ENCODE measurements at places on chromosomes 6 and 20. TPM values are rescaled to one million over a fixed set of nuclear protein-coding genes. Genes with fewer than 3 reads are reported as not detected.

Gene MCM3
- total RNA-seq = 19.4 TPM

Gene RAD21L1
- not detected for total RNA-seq

Gene WFDC11
- total RNA-seq = not detected

Gene TFAP2D
- not detected for total RNA-seq

Gene HLA-DQA2
- not detected for total RNA-seq

Gene FILIP1
- total RNA-seq = under 0.01 TPM

Gene LINC00237
- total RNA-seq = not detected

Gene ZNF831
- not detected for total RNA-seq

DNA sequence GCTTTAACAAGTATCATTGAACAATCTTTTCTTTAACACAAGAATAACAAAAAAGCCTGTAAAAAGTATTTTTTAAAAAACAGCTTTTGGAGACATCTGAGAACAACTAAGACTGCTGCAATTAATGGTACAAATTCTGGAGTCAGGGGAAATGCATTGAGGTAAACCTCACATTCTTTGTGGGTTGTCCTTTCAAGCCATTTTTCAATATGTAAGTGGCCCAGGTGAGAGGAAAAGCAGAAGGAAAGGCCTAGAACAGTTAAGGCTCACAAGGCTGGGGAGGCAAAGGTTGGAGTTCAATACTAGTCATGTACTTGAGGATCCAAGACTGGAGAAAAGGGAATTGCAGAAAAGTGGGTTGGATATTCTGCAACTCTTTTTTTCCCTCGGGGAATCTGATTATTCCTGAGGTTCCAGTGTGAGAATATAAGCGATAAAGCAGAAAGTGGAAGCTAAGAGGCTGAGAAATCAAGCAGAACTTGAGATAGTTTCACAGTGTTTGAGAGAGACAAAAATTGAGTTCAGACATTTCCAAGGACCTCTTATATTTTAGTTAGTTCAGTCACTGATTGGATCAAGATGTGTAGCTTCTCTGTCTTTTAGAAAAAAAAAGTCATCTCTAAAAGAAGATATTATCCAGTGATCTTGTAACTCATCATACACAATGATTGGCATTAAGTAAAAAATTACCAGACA lies 25.0 kb upstream of the TXLNB start:
- H3K4me3 ChIP-seq = no peak overlapping the region
- H3K4me1 ChIP-seq = no peaks in the 10 kb centered on the region
- no peaks in the 10 kb centered on the region for H3K27me3 ChIP-seq

- no peak for DNase-seq
- peaks cover 5% of the 10 kb centered on the region for H3K4me1 ChIP-seq
- H3K4me3 ChIP-seq = peak overlapping the region; percentile 72
- no peaks in the 10 kb centered on the region for H3K36me3 ChIP-seq
- H3K27me3 ChIP-seq = no peaks in the 10 kb centered on the region
Measured at GRCh38 chr6:146857980-146858347, 259.2 kb downstream of the ADGB start.

- no peak overlapping the region for H3K4me3 ChIP-seq
- no peaks in the 10 kb centered on the region for H3K27me3 ChIP-seq
- DNase-seq = no peak
- no peak overlapping the region for H3K27ac ChIP-seq
- no peaks in the 10 kb centered on the region for H3K36me3 ChIP-seq
Measured at GRCh38 chr6:93105907-93106306, 313.5 kb downstream of the EPHA7 start.

DNA sequence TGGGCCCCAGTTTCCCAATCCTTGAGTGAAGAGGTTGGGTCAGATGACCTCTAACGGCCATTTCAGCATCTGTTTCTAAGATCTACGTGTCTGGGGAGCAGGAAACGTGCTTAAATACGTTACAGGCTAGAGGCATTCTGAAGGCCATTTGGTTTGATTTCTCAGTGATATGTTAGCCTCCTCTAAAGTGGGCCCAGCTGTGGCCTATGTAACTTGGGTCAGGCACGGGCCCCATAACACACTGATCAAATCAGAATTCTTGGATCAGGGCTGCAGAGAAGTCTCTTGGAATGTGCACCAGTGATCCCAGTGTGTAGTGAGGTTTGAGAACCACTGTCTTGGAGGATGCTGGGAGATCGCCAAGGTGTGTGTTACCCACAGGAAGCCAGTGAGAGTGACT lies 36.1 kb upstream of the TGM3 start:
- H3K27me3 ChIP-seq = peaks cover 9% of the 10 kb centered on the region
- no peaks in the 10 kb centered on the region for H3K36me3 ChIP-seq
- DNase-seq = no peak
- H3K4me1 ChIP-seq = no peaks in the 10 kb centered on the region

GRCh38 chr20:37154684-37155298 lies 24.3 kb upstream of the RPN2 start:
- H3K4me3 ChIP-seq = no peak overlapping the region
- DNase-seq = no peak
- H3K27ac ChIP-seq = no peak overlapping the region
- H3K27me3 ChIP-seq = no peaks in the 10 kb centered on the region

GRCh38 chr6:36929607-36930006 lies 24.9 kb upstream of the PI16 start:
- DNase-seq = peak; percentile 83
- H3K36me3 ChIP-seq = peaks cover 13% of the 10 kb centered on the region
- H3K27me3 ChIP-seq = no peaks in the 10 kb centered on the region
- no peak overlapping the region for H3K4me3 ChIP-seq
- H3K27ac ChIP-seq = no peak overlapping the region
- peaks cover 31% of the 10 kb centered on the region for H3K4me1 ChIP-seq

DNA sequence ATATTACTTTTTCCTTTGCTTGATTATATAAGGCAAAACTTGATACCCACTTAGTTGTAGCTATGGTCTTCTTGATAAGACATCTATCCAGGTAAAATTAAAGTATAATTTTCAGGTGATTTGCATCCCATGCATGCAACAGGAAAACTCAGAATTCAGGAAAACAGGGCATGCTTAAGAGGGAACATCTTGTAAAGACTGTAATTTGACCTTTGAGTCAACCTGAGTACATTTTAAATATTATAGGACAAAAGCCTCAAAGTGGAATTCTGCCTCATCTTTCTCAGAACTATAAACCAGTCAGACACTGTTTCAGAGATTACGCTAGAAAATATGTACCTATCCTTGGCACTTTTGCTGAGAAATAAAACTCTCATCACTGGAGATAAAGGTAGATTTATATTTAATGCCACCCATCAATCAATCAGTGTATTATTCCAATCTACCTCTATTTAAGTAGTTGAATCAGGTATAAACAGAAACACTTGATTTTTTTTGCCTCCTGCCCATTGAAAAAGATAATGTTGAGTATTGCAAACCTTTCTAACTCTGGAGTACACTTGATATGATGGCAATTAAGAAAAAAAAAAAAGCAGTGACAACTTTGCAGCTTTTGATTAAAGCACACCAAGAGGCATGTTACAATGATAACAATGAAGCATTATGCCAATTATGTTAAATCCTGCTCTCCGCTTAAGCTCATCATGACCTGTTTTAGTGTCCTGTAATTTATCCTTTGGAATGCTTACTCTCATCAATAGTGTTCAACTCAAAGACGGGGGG lies 2.8 kb downstream of the CITED2 start:
- DNase-seq = no peak
- H3K4me1 ChIP-seq = peaks cover 26% of the 10 kb centered on the region
- H3K27me3 ChIP-seq = no peaks in the 10 kb centered on the region
- peak overlapping the region; percentile 94 for H3K27ac ChIP-seq

- H3K36me3 ChIP-seq = no peaks in the 10 kb centered on the region
- H3K4me1 ChIP-seq = peaks cover 31% of the 10 kb centered on the region
- no peaks in the 10 kb centered on the region for H3K27me3 ChIP-seq
- no peak overlapping the region for H3K4me3 ChIP-seq
- DNase-seq = peak; percentile 69
Measured at GRCh38 chr20:914727-915498, 1.2 kb downstream of the ANGPT4 start.

GRCh38 chr6:138692978-138693909 lies 80.3 kb upstream of the CCDC28A start:
- no peaks in the 10 kb centered on the region for H3K36me3 ChIP-seq
- peaks cover 13% of the 10 kb centered on the region for H3K4me1 ChIP-seq
- H3K4me3 ChIP-seq = peak overlapping the region; percentile 88
- peak; percentile 97 for DNase-seq

DNA sequence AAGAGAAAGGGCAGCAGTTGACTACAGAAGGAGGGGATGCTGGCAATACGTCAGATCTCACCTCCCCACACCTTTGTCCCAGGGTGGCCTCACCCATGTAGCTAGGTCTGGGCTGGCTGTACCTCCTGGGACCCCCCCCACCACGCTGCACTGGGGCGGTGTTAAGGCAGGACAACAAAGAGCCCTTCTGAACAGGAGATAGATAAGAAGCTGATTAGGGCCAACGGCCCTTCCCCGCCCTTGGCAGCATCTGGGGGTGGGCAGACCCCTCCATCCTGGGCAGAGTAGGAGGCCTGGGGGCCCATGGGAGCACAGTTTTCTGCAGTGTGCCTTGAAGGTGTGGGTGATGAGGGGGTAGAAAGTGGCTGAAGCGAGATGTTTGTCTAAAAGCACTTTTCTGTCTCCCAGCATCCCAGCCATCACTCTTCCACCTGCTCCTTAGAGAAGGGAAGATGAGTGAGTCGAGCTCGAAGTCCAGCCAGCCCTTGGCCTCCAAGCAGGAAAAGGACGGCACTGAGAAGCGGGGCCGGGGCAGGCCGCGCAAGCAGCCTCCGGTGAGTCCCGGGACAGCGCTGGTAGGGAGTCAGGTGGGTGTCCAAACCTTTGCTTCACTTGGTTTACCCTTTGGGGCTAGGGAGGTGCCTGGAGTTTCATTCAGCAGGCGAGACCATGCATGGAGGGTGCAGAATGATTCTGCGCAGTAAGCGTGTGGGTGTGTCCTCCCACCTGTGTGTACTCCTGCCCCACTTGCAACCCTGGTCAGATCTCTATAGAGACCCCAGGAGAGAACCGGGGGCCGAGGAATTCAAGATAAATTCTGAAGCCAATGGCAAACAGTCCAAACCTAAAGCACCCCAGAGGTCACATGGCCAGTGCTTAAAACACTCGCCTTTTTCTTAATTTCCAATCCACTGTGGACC lies 3.9 kb downstream of the HMGA1 start:
- peak; percentile 58 for DNase-seq
- H3K4me1 ChIP-seq = peaks cover 57% of the 10 kb centered on the region
- no peak overlapping the region for H3K4me3 ChIP-seq
- no peaks in the 10 kb centered on the region for H3K27me3 ChIP-seq

DNA sequence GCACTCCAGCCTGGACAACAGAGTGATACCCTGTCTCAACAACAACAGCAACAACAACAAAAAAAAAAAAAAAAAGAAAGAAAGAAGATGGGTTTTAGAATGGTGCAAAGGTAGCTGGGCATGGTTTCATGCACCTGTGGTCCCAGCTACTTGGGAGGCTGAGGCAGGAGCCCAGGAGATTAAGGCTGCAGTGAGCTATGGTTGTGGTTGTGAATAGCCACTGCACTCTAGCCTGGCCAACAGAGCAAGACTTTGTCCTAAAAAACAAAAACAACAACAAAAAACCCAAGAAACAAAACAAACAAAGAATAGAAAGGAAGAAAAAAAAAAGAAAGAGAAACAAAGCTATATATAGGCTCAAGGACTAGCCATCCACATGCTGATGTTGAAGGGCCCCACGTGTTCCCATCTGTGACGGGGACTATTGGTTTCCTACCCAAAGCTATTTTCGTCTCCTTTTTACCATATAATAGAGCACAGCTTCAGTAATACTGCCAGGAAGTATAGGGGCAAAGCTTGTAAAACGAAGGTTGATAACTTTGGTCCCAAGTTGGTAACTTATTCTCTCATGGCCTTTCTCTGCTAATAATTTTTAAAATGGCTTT lies 7.9 kb upstream of the EEF1E1 start:
- no peak overlapping the region for H3K27ac ChIP-seq
- H3K4me3 ChIP-seq = no peak overlapping the region
- H3K4me1 ChIP-seq = peaks cover 23% of the 10 kb centered on the region
- no peaks in the 10 kb centered on the region for H3K27me3 ChIP-seq
- H3K36me3 ChIP-seq = no peaks in the 10 kb centered on the region

- peak; percentile 84 for DNase-seq
- no peaks in the 10 kb centered on the region for H3K36me3 ChIP-seq
- no peaks in the 10 kb centered on the region for H3K4me1 ChIP-seq
- H3K27me3 ChIP-seq = peaks cover 16% of the 10 kb centered on the region
- no peak overlapping the region for H3K4me3 ChIP-seq
Measured at GRCh38 chr6:17156112-17156921, 54.5 kb downstream of the STMND1 start.

GRCh38 chr6:147942363-147942762 lies 400.3 kb upstream of the SASH1 start:
- no peaks in the 10 kb centered on the region for H3K36me3 ChIP-seq
- H3K4me3 ChIP-seq = no peak overlapping the region
- DNase-seq = no peak
- H3K4me1 ChIP-seq = no peaks in the 10 kb centered on the region

DNA sequence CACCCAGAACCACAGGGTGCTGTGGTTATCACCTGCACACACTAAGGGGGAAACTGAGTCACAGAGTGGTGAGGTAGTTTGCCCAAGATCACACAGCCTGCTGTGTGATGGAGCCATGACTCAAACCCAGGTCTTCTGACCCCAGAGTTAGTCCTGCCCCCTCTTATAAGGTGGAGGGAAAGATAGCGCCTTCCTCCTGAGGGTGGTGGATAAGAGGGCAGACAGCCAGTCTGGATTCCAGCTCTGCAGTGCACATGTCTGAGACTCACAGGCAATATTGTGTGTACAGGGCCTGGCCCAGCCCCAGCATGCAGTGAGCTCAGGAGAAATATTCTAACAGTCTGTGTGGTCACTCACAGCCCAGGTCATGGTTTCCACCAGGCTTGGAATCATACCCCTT lies 393.7 kb downstream of the CDH4 start:
- H3K36me3 ChIP-seq = no peaks in the 10 kb centered on the region
- H3K4me3 ChIP-seq = no peak overlapping the region
- H3K27ac ChIP-seq = no peak overlapping the region
- H3K27me3 ChIP-seq = no peaks in the 10 kb centered on the region

GRCh38 chr6:122790028-122790422 lies 967 bp downstream of the SMPDL3A start:
- peaks cover 7% of the 10 kb centered on the region for H3K4me1 ChIP-seq
- peaks cover 9% of the 10 kb centered on the region for H3K27me3 ChIP-seq
- H3K4me3 ChIP-seq = peak overlapping the region; percentile 90
- H3K36me3 ChIP-seq = no peaks in the 10 kb centered on the region
- H3K27ac ChIP-seq = peak overlapping the region; percentile 60
- no peak for DNase-seq

- no peak overlapping the region for H3K4me3 ChIP-seq
- H3K27ac ChIP-seq = no peak overlapping the region
- DNase-seq = no peak
- no peaks in the 10 kb centered on the region for H3K36me3 ChIP-seq
- H3K27me3 ChIP-seq = no peaks in the 10 kb centered on the region
Measured at GRCh38 chr6:123526128-123526527, 110.6 kb downstream of the TRDN start.

Data from osteoblast (primary cell).